ENCODE measurements at places on chromosomes 11 and 22. TPM values are rescaled to one million over a fixed set of nuclear protein-coding genes. Genes with fewer than 3 reads are reported as not detected.

Gene KCNJ1
- total RNA-seq = not detected

Gene APOA5
- not detected for total RNA-seq

Gene CYP2D6
- 1.2 TPM for total RNA-seq

Gene NNMT
- total RNA-seq = not detected

Gene APOBEC3F
- 28.6 TPM for total RNA-seq

Gene ZP1
- total RNA-seq = not detected

Gene PHF5A
- total RNA-seq = 103 TPM

Gene TTC9C
- 33.2 TPM for total RNA-seq

Gene RAB39A
- total RNA-seq = 0.21 TPM

Gene OR52N4
- 0.21 TPM for total RNA-seq

Gene MPZL2
- 7.8 TPM for total RNA-seq

Gene SCUBE1
- 0.08 TPM for total RNA-seq

Gene PHF21B
- 0.53 TPM for total RNA-seq

Gene MMP1
- not detected for total RNA-seq

Measured in activated CD8-positive, alpha-beta memory T cell treated with anti-CD3 and anti-CD28 coated beads for 36 hours (primary cell).